ENCODE measurements at places on chromosomes 11 and 22. TPM values are rescaled to one million over a fixed set of nuclear protein-coding genes. Genes with fewer than 3 reads are reported as not detected.
A peak's percentile ranks its signal among the peaks of the same experiment; 100 is the strongest.

GRCh38 chr22:28254396-28254795 is 335.3 kb upstream of the PITPNB start:
- no peak for DNase-seq
- no peaks in the 10 kb centered on the region for H3K36me3 ChIP-seq
- no peak overlapping the region for H3K4me3 ChIP-seq
- no peaks in the 10 kb centered on the region for H3K4me1 ChIP-seq
- no peak overlapping the region for H3K27ac ChIP-seq

DNA sequence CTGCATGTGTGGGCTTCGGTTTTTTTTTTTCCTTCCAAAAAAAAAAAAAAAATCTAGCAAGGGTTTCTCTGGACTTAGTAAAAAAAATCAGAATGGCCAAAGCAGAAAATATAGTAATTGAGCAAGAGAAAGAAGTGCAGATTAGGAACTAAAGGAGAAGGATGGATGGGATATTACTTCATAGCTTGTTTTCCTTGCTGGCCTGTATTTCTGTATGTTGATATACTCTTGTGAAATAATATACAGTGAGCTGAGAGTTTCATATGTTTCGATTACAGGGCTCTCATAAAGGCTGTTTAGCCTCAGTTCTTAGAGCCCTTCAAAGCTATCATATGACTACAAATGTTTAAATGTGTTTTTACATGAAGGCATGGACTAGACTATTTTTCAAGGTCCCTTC is 34.3 kb upstream of the NFRKB start:
- no peak overlapping the region for H3K4me3 ChIP-seq
- H3K27ac ChIP-seq = no peak overlapping the region
- no peaks in the 10 kb centered on the region for H3K27me3 ChIP-seq
- no peaks in the 10 kb centered on the region for H3K4me1 ChIP-seq
- no peak for DNase-seq
- 0 out of 2 replicates have a peak, but pooled peaks cover 2% of the 10 kb centered on the region for H3K36me3 ChIP-seq

- peaks cover 10% of the 10 kb centered on the region for H3K4me1 ChIP-seq
- DNase-seq = peak; percentile 21
- no peaks in the 10 kb centered on the region for H3K36me3 ChIP-seq
- no peak overlapping the region for H3K4me3 ChIP-seq
- no peaks in the 10 kb centered on the region for H3K27me3 ChIP-seq
Observed at GRCh38 chr22:17786435-17787161, 12.3 kb upstream of the BID start.

DNA sequence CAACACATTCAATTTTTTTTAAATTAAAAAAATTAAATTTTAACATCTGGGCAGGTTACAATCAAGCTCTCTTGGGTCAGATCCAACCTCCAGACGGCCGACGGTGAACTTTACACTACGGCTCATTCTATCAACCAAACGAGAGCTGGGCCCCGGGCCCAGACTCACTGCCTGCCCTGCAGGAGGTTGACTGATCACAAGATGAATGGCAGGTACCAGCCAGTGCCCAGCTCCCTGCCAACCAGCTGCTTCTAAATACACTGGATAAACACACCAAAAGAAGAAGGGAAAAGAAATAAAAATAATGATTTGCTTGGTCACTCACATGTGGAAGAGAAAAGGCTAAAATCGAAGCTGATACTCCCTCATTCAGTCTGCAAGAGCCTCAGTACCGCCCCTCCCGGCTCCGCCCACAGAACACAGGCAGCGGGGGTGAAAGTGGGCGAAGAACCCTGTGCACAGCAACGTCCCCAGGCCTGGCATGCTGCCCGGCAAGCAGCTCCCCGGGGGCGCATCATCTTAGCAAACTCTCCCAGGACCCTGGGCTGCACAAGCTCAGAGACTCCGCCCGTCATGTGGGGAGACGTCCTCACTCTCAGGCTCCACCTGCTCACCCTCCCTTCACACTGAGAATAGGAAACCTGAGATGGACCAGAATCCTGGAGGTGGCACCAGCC is 303.4 kb downstream of the SHANK2 start:
- peaks cover 7% of the 10 kb centered on the region for H3K36me3 ChIP-seq

GRCh38 chr11:30815619-30816018 is 229.5 kb upstream of the MPPED2 start:
- no peaks in the 10 kb centered on the region for H3K27me3 ChIP-seq
- H3K27ac ChIP-seq = no peak overlapping the region
- DNase-seq = no peak
- no peaks in the 10 kb centered on the region for H3K4me1 ChIP-seq
- no peak overlapping the region for H3K4me3 ChIP-seq

The SCGB2A2 gene
- not detected for total RNA-seq
